ENCODE measurements at places on chromosomes 11 and 22.

GRCh38 chr11:22707119-22707899, 40.9 kb downstream of the GAS2 start:
- DNase-seq, result no peak

GRCh38 chr22:39999144-39999757, 4.5 kb downstream of the FAM83F start:
- no peak for DNase-seq

GRCh38 chr22:20204806-20205205, 54.0 kb upstream of the CCDC188 start:
- DNase-seq, result no peak

DNA sequence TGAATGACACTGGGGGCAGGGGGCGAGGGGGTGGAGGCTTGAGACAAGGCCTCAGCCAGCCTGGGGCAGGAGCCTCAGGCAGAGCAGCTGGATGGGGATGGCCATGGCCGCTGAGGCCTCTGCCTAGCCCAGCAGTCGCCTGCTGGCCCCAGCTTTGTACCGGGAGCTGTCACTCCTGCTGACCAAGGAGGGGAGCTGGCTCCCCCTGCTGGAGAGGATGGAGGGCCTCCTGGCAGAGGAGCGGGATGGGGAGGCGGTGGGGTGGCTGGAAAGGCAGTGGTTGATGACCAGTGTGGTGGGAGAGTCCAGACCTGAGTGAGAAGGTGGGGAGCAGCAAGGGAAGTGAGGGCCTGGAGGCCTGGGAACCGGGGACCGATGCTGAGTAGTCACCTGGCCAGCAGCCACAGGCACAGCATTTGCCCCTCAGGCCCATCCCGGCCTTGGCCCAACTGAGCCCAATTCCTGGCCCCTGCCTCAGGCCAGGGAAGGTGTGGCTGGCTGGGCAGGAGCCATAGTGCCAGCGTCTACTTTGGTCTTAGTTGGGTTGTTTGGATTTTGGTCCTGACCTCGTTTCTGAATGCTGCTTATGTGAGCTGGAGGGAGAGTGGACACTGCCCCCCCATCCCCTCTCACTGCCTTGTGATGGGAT, 6.0 kb upstream of the SUSD2 start:
- peak; percentile 55 for DNase-seq

All from naive B cell (primary cell).